ENCODE measurements at places on chromosomes 3 and 15.

GRCh38 chr3:40407611-40408010 lies 20.6 kb downstream of the ENTPD3 start:
- DNase-seq: no peak

- no peak for DNase-seq
These were observed 629.4 kb downstream of the PLOD2 start for GRCh38 chr3:145531548-145531947.

DNA sequence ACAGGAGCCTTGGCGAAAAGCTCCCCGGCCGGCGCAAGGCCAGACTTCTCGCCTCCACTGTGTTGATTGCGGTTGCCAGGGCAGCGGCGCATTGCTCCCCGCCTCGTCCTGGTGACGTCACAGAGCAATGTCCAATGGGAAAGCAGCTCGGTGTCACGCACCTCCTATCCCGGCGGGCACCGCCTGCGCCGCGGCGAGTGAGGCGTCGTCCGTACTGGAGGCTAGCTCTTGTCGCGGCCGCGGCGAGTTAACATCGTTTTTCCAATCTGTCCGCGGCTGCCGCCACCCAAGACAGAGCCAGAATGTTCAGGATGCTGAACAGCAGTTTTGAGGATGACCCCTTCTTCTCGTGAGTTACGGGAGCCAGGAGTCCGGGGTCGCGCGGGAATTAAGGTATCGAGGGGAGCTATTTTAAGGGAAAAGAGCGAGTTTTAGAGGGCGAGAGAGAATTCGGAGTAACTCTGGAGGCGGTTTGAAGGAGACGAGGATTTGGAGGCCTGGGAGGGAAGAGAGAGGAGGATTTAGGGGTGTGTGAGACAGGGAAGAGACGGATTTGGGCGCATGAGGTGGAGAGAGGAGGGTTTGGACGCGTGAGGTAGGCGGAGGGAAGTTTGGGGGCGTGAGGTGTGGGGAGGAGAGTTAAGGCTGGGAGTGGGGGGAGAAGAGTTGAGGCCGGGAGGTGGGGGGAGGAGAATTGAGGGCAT lies at the start of gene MLF1:
MLF1 (plus strand) TSS at position 196 of the 704 bp plus-strand sequence; CDS start at position 303, 107 bp downstream.
- peak; percentile 73 for DNase-seq

GRCh38 chr3:33377931-33378330 lies 62.3 kb downstream of the UBP1 start:
- DNase-seq: no peak

- no peak for DNase-seq
These were observed at the start of gene SKOR1 for GRCh38 chr15:67824976-67825880. TSS of gene SKOR1 (plus strand) at chr15:67825509. CDS start at chr15:67825603, 94 bp downstream.

DNA sequence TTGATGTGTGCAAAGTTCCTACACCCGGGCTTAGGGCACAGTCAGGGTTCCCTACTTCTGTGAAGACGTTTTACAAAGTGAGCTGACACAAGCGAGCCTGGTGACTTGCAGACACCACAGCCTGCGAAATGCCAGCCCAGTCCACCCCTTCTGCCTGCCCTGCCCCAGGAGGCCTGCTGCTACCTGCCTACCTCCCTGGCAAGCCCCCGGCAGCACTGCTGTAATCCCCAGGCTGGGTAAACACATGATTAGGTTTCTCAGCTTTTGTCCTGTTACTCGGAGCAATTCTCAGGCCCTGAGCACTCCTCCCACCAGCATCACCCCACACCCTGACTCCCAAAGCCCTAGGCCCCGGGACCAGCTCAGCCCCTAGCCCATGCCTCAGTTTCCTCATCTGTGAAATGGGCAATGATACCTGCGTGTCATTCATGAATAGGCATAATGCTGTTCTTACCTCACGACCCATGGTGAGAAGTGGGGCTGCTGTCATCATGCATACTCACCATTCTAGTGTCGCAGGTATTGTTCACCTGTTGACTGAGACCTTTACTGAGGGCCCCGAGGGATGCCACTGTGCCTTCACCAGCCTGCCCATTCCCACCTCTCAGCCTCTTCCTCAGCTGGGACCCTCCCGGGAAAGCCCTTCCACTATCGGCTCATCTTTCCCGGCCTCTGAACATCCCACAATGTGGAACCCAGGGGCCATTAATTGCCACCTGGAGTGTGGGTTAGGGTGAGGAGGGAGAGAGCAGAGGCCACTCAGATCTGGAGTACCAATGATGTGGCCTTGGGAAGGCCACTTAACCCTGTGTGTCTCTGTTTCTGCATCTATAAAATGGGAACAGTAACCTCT lies 31.5 kb upstream of the SLC6A6 start:
- no peak for DNase-seq

DNA sequence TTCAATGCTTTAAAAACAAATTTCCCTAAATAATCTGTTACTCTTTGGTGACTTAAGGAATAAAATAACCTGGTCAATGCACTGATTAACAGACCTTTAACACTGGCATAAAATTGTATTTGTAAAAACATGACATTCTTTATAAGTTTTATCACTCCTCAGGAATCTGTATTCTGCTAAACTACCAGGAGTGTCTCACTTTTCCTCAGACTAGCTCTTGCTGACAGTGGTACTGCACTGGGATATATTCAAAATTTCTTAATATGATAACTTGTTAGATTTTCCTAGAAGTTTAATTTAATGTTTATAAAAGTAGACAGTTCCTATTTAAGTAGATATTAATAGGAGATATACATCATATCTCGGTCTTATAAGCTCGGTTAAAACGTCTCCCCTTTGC lies 363.4 kb upstream of the ARHGEF26 start:
- no peak for DNase-seq

GRCh38 chr3:137988152-137988551 lies 21.8 kb upstream of the CLDN18 start:
- DNase-seq: no peak

GRCh38 chr3:147406028-147406931 lies at the start of gene ZIC4:
TSS of gene ZIC4 (minus strand) at chr3:147406543. CDS start at chr3:147402797, 3,746 bp downstream.
- no peak for DNase-seq

GRCh38 chr3:47867451-47868044 lies 64.6 kb downstream of the DHX30 start:
- no peak for DNase-seq

- no peak for DNase-seq
These were observed 6.6 kb upstream of the STARD5 start for GRCh38 chr15:81330366-81331090.

GRCh38 chr3:150286390-150287147 lies 121.5 kb upstream of the TSC22D2 start:
- DNase-seq: no peak

- no peak for DNase-seq
These were observed 44.3 kb downstream of the THRB start for GRCh38 chr3:24450160-24450907.

DNA sequence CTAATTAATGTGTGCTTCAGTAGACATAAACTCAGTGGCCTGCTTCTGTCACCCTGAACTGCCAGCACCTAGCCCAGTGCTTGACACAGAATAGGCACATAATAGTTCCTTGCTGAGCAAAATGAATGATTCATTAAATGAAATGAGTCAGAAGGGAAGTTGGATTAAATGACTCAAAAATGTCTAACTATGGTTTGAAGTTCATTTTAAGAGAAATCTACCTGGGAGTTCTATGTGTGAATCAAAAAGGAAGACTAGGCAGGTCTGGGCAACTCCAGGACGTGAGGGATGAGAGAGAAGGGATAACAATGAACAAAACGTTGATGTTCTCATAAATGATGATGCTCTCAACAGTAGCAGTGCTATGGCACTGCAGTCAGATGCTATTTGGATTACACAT lies 175.0 kb downstream of the CFAP20DC start:
- DNase-seq: no peak

- no peak for DNase-seq
These were observed 31.5 kb downstream of the MBNL1 start for GRCh38 chr3:152300029-152300731.

DNA sequence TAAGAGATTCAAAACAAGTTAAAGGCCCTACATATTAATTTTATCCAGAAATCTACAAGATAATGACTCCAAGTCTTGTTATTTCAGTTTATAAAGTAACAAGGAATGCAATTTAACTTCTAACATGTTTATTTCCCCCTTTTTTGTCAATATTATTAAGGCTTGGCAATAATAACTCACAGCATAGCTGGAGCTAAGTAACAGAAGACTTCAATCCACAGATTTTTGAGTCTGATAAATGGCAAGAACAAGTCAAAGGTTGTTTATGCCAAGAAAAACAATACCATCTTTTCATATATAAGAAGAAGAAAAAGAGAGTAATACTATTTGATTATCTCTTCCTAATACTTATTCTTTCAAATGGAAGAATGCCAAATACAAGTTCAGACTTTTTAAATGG lies 631.0 kb upstream of the CCDC54 start:
- DNase-seq: no peak

- no peak for DNase-seq
These were observed 39.6 kb upstream of the ITGA11 start for GRCh38 chr15:68471541-68471940.

- no peak for DNase-seq
These were observed 87.8 kb upstream of the GALNT15 start for GRCh38 chr3:16086690-16087089.

- no peak for DNase-seq
These were observed 19.1 kb upstream of the TM4SF18 start for GRCh38 chr3:149352556-149352955.

- no peak for DNase-seq
These were observed 17.2 kb downstream of the CDCP1 start for GRCh38 chr3:45128950-45129349.

- no peak for DNase-seq
These were observed 462.7 kb upstream of the ATP11B start for GRCh38 chr3:182330646-182331045.

- DNase-seq: no peak
These were observed 18.3 kb downstream of the ZIC4 start for GRCh38 chr3:147387885-147388699.

- DNase-seq: no peak
These were observed 357.6 kb downstream of the GABRG3 start for GRCh38 chr15:27328608-27329007.

DNA sequence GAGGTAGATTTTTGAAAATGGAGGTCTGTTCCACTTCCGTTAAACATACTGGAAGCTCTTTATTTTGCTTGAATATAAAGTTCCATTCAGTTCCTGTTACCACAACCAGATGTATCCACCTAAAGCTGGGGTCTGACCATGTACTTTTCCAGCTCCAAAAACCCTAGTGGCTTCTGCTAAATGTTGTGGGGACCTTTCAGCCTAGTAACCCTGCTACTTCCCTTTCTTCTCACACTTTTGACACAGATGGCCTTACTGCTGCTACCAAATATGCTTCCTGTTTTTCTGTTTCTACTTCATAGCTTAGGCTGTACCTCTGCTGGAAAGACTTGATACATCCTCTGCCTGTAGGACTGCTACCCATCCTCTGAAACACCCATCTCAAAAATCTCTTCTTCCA lies 87.8 kb downstream of the COL6A6 start:
- no peak for DNase-seq

DNA sequence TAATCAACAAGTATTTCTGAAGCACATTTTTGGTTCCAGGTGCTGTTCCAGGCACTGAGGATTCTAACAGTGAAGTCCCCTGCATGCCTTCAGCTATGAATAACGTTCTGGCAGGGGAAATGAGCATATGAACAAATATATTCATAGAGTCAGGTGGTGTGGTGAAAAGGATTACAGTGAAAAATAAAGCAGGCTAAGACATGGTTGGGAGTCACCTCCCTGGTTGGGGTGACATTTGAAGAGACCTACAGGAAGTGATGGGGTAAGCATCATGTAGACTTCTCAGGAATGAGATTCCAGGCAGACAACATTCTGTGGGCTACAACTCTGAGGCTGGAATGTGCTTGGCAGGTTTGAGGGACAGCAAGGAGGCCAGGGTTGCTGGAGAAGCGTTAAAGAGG lies 15.0 kb downstream of the FRMD4B start:
- no peak for DNase-seq

DNA sequence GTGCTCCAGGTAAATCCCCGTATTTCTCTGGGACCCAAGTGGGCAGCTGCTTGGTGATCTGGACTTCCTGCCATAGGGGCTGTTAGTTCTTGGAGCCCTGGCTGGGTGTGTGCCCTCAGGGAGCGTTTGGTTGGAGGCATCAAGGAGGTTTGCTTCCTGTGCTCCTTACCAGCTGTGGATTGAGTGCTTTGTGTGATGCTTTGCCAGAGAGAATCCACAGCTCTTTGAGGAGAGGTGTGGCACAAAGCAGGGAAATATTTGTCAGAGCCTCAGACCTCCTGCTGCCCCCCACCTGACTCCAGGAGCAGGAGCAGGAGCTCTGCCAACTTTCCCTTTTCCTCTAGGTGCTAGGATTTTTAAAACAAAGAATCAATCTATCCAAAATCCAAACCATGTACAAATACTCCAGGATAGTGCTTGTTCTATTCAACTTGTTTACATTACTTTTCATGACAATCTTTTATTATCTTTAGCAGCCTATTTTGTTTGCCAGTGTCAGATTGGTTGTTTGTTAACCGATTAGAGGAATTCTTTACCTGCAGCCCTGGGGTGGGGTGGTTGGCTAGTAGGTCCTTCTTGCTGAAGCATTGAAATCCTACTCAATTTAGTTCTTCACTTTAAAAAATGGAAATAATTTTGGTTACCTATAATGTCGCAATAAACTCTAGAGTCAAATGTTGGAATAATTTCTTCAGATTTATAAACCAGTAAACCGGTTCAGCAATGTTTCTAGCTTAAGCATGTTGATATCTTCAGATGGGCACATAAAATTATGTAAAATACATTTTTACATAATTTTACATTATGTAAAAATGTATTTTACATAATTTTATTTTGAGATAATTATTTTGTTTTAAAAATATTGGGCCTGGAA lies 2.5 kb downstream of the CTDSPL start:
- no peak for DNase-seq

GRCh38 chr3:20669675-20670074 lies 483.7 kb upstream of the SGO1 start:
- no peak for DNase-seq

DNA sequence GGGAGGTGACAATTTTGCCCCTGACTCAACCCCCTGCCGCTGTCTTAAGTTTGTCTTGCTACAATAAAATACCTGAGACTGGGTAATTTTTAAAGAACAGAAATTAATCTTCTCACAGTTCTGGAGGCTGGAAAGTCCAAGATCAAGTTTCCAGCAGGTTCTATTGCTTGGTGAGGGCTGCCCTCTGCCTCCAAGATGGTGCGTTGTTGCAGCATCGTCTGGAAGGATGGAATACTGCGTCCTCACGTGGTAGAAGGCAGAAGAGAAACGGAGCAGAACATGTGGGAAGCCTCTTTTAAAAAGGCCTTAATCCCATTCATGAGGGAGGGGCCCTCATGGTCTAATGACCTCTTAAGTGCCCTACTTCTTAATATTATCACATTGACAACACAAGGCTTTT lies 87.3 kb upstream of the SNTN start:
- no peak for DNase-seq

GRCh38 chr3:188180114-188180513 lies 26.2 kb downstream of the LPP start:
- no peak for DNase-seq

DNA sequence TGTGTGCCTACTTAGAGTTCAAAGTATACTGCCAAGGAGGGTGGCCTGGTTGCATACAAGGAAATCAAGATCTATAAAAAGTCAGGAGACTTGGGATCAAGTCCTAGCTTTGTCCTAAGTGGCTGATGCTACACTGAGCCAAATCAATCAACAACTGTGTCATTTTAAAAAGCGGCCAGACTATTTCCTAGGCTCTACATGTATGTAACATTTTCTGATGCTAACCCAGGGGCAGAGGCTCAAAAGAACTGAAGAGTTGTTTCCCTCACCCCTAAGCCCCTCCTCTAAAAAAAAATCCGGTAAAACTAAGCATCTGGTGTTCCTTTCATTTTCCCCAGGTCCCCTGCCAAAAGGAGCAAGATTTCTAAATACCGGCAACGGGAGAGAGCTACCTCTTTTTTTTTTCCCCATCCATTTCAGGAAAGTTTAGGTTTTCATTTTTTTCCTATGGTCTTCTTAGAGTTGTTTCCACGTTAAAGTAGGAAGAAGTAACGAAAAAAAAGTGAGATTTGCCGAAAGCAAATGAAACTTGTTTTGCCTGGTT lies 18.8 kb upstream of the CHD2 start:
- no peak for DNase-seq

All from central memory CD8-positive, alpha-beta T cell (primary cell).